ENCODE measurements at places on chromosomes 16 and 17. TPM values are rescaled to one million over a fixed set of nuclear protein-coding genes. Genes with fewer than 3 reads are reported as not detected.

DNA sequence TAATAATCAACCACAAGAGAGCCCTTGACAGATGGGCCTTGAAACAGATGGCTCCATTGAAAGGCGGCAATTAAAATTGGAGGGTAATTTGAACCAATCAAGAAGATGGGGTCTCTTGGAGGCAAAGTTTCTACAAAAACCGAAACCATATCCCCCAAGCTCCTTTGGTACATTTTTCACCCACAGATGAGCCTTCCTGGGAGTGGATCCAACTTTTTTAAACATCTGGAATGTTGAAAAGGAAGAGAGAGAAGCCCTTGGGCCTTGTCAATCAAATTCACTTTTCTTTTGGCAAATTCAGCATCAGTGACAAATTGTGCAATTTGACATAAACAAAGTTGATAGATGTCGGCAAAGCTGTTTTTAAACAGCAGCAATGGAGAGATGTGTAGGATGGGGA lies 13.2 kb upstream of the NUP93 start:
- DNase-seq: no peak

DNA sequence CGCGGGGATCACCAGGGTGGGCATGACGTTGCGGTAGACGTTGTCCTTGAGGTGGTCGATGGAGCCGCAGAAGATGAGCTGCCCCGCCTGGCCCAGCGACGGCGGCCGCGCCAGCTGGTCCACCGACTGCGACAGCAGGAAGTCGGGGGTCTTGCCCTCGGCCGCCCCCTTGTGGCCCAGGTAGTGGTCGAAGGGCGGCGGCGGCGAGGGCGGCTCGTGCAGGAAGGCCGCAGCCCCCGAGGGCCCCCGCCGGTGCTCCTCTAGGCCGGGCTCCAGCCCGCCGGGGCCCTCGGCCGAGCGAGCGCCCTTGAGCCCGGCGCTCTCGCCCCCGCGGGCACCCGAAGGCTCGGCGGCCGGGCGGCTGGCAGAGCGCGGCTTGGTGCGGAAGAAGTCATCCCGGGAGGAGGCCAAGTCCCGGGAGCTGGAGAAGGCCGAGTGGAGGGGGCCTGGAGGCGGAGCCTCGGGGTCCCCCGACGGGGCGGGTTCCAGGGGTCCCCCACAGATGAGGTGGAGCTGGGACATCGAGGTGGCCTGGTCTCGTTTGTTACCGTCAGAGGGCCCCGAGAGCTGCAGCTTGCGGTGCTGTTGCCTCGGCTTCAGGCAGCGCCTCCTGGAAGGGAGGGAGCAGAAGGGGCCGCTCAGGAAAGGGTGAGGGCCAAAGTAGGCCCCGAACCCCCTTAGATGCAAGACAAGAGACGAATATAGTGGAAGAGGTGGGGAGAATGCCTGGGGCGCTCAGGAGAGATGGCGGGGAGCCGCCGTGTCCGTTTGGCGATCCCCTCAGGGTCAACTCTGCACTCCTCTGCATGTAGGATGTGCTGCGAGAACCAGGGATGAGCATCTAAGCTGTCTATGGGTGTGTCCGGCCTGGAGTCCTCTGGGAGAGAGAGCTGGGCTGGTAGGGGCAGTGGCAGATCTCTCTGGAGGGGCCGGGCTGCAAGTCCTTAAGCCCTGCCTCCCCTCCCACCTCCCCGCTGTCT lies 8.8 kb downstream of the FAM171A2 start:
- peak; percentile 33 for DNase-seq

GRCh38 chr16:76941113-76941512 lies 249.9 kb upstream of the MON1B start:
- no peak for DNase-seq

DNA sequence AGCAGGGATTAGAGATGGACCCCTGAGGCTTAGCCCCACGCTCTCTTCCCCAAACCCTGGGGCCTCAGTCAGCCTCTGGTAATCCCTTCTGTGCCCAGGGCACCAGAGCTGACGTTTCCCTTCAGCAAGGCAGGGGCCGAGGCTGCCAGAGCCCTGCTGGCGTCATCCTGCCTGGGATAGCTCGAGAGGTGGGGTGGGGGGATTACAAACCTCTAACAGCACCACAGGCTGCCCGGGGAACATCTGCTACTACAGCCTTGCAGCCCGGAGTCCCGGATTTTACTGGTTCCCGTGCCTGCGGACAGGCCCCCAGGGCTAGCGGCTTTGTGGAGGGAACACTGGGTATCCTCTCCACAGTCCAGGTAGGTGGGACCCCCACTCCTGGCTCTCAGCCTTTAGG lies at the start of gene AANAT:
Gene AANAT (plus strand): TSS at position 238 of the 400 bp plus-strand sequence. CDS start 1,144 bp downstream, outside the sequence.
- no peak for DNase-seq

PPY gene
- not detected for total RNA-seq

PRKCB gene
- total RNA-seq: 62.8 TPM

DNA sequence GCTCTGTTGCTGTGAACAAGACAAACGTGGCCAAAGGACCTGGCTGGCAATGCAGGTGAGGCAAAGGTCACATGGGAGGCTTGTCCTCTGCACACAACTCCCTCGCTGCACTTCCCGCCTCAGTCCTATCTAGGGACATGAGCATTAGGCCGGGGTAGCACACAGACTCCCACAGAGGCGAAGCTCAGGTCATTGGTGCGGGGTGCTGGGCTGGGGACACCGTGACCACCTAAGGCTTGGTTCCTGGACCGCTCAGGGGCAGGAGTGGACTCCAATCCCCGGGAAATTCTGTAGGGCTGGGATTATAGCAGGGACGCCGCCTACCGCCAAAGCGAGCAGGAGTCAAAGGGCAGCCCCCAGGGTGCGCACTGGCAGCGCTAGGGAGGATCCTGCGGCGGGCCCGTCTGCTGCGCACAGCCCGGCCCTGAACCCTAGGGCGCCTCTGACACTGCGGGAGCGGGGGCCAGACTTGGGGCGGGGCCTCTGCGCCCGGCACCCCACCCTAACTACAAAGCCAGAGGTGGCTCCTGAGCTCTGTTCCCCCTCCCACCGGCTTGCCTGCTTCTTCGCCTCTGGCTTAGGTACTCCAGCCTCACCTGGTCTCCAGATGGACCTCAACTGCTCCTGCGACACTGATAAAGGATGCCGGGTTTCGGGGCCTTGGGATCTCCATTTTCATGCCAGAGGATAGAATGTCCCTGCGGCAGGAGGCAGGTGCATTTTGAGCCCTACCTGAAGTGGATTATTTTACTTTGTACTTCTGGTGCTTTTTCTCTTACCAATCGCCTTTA lies 3.9 kb upstream of the MT1B start:
- DNase-seq: no peak

GRCh38 chr16:85316944-85317343 lies 204.7 kb upstream of the CIBAR2 start:
- no peak for DNase-seq

GRCh38 chr17:79593636-79594035 lies 17.2 kb downstream of the RBFOX3 start:
- no peak for DNase-seq

DNA sequence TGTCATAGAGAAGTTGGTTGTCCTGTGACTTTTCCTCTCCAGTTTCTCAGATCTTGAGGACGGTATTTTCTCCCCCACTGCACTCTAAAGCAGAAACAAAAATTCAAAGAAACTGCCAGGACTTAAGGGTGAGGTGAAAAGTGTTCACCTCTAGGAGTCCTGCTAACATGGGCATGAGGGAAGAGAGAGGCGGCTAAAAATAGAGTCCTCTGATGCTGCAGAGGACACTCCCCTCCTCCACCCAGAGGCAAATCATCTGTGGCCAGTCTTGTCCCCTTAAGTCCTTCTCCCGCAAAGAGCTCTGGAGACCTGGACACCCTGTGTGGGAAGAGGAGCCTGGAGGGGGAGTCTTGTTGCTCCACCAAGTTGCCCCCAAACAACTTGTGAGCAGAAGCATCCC lies 4.7 kb upstream of the DDX19A start:
- DNase-seq: no peak

MYH13 gene
- not detected for total RNA-seq

- DNase-seq: no peak
Observed at GRCh38 chr17:45722161-45722560, 62.0 kb upstream of the CRHR1 start.

GRCh38 chr17:71247441-71248015 lies 873.3 kb upstream of the SOX9 start:
- no peak for DNase-seq

- no peak for DNase-seq
Observed at GRCh38 chr16:14307059-14307526, 236.0 kb downstream of the MRTFB start.

DNA sequence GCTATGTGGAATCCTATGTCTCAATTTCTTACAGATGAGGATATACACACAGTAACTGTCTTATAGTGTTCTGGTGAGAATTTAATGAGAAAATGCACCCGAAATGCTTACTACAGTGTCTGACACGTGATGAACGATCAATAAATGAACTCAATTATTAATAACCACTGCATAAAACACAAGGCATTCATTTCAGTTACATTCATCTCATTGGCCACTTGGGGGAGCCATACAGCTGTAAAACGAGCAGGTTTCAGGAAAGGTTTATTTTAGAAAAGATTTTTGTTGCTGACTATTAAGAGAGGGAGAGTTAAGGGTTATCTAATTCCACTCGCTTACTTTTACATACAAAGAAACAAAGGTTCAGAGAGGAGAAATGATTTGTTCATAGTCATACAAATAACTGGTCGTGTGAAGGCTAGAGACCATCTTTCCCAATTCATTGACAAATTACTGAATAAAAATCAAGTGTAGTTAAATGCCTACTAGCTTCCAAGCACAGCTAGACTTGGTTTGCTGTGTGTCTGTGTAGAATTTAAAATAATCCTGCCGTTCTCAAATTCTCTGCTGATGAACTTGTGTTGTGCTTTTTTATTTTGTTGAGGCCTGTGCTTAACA lies 160.1 kb downstream of the MAP2K4 start:
- DNase-seq: no peak

DNA sequence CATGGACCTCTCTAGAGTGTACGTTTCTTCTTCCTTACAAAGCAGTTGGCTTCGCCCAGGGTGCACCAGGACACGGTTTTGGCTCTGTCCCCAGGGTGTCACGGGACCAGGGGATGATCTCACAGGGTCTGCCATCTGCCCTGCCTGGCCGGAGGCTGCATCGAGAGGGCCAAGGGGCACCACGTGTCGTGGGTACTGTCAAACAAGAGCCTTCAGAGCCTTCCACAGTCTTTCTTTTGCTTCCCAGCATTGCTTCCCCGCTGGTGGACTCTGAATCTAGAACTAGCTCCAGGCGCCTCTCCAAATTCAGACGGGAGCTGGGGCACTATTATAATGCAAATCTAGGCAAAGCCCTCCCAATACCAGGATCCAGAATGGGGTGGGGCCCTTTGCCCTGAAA lies 47.9 kb downstream of the MAPT start:
- DNase-seq: no peak

NPIPA3 gene
- total RNA-seq: 2.9 TPM

DNA sequence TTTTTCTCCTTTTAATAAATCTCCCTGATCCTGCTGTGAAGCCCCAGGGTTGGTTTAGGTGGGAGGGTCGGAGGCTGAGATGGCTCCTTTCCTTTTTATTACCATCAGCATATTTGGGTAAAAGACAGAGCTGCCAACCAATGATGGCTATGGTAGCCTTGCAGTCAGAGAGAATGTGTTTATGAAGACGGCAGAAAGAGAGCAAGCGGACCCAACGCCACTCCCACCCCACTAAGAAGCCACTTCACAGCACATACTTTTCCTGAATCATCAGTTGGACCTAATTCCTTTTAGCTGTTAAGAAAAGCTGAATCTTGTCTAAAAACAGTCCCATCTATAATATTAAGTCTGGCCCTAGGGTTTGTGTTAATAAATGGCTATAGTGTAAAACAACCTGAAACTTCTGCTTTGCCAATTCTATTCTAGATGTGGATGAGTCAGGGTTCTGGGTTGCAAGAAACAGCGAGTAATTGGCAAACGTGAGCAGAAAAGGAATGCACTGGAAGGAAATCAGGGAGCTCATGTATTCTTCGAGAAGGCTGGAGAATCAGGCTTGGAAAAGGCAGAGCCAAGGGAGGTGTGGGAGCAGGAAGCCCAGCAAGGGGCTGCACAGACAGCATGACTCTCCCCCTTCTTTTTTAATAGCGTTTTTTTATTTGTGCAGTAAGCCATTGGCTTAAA lies 34.0 kb upstream of the PRKCA start:
- no peak for DNase-seq

- peak; percentile 46 for DNase-seq
Observed at GRCh38 chr17:16922386-16923096, 49.4 kb downstream of the TNFRSF13B start.

CRYM gene
- not detected for total RNA-seq

DNA sequence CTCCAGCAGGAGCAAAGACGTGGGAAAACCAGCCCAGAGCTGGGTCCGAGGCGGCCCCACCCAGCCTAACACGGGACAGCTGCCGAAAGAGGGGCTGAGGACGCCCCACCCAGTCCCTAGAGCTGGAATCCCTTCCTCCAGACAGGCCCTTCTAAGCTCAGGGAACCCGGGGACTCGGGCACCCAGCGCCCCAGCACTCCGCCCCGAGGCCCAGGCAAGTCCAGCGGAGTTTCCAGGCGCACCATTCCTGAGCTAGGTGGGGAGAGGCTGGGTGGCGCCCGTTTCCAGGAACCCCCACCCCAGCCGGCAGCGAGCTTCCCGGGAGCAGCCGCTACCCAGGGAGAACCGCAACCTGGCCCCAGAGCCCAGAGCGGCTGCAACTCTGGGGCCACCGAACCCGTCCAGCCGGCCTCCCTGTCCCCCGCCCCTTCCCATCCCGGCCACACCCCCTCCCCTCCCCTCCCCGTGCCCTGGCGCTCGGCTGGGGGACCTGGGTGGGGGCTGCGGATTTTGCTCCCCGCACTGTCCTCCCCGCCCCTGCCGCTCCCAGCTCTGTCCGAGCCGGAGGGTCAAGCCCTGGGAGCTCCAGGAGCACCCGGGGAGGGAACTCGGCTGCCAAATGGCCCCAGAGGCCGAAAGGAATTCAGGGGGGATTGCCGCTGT lies 536 bp downstream of the TMC6 start:
- DNase-seq: peak; percentile 69

Measured in CD8-positive, alpha-beta T cell (primary cell).